ENCODE measurements at places on chromosomes 2 and 18.

- DNase-seq: no peak
These were observed 5.4 kb downstream of the IRS1 start for GRCh38 chr2:226794196-226794661.

DNA sequence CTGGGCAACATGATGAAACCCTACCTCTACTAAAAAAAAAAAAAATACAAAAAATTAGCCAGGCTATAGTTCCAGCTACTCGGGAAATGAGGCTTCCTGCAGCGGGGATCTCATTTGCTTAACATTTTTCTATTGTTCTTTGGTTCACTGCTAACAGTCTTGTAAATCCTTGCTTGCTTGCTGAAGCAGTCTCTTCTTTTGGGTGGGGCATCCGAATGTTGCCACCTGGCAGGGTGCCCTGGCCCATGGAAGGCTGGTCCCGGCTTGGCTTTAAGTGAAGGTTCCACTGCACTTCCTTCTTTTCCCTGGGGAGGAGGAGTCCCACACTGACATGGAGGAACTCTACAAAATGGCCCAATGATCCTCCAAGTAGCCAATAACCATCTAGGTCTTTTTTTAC lies 6.0 kb upstream of the ANKRD29 start:
- no peak for DNase-seq

GRCh38 chr18:12628706-12629702 lies 28.9 kb downstream of the SPIRE1 start:
- DNase-seq: no peak

DNA sequence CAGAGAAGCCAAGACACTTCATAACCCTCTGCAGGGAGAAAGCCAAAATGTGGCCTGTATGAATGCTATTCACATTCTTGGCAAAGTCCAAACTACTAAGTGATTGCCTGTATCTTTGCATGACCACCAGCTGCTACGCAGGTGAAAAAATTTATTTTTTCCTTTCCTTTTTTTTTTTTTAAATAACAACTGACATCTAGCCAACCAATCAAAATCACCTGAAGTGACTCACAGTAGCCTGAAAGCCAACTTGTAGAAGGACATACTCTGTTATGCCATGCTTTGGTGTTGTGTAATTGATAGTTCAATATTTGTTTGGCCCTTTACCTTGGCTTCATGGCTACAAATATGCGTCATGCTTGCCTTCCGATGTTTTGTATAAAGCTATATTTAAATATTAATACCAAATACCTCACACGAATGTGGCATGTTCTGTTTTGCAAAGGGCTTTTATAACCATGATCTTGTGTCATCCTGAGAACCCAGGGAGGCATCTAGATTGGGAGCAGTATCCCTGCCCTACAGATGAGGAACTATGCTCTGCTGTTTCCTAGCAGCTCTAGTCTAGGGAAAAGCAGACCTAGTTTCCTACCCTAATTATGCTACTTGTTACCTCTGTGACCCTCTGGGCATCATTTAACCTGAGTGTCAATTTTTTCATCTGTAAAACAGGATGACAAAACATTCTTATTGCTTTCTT lies 102.1 kb downstream of the MYOM1 start:
- DNase-seq: no peak

- DNase-seq: no peak
These were observed 411.7 kb upstream of the NETO1 start for GRCh38 chr18:73279498-73279897.

GRCh38 chr18:40925071-40925541 lies 1029.9 kb upstream of the PIK3C3 start:
- DNase-seq: no peak

- no peak for DNase-seq
These were observed 13.8 kb upstream of the SLC25A52 start for GRCh38 chr18:31774477-31774785.

Data from inflammatory macrophage treated with lipopolysaccharide for 4 hours (primary cell).